Activated CD8-positive, alpha-beta memory T cell treated with anti-CD3 and anti-CD28 coated beads, Interleukin-2, amount 10 ng/mL, durations not matched to agents 7 days and 5 days (primary cell): ENCODE measurements at places on chromosomes 4 and X. TPM values are rescaled to one million over a fixed set of nuclear protein-coding genes. Genes with fewer than 3 reads are reported as not detected.

- H3K27ac ChIP-seq, result no peak overlapping the region
- H3K4me1 ChIP-seq, result no peaks in the 10 kb centered on the region
- no peak for DNase-seq
- no peak overlapping the region for H3K4me3 ChIP-seq
- H3K36me3 ChIP-seq, result no peaks in the 10 kb centered on the region
These were observed 27.0 kb downstream of the TFDP3 start for GRCh38 chrX:133190877-133191738.

DNA sequence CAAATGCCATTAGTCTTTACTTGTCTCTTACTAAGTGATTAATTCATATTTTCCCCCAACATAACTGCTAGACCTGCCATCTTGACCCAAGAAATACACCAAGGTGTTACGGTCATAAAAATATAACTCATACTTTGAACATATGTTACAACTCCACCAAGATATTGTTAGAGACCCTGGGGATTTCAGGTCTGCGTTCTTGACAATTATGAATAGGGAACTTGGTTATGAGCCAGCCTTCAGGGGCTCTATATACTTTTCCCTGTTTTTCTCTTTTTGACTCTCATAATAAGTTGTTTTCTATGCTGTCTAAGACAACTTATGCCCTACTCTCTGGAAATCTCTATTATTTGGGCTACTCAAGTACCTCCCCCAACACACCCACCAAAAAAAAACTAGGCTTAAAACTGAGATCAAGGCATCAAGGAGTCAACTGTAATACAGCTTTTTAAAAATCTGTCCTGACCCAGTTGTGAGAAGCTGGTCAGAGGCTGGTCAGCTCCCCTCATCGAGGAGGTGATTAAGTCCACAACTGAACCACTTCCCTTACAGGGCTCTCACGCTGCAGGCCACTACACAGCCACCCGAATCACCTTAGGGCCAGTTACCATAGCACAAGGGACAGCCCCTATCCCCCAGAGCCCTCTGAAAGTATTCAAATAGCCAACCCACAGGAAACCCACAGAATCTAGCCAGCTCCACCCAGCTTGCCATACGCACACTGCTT is 10.5 kb upstream of the TLR3 start:
- H3K4me3 ChIP-seq, result no peak overlapping the region
- peak; percentile 55 for DNase-seq
- peaks cover 3% of the 10 kb centered on the region for H3K36me3 ChIP-seq
- peaks cover 6% of the 10 kb centered on the region for H3K4me1 ChIP-seq
- no peak overlapping the region for H3K27ac ChIP-seq
- peaks cover 10% of the 10 kb centered on the region for H3K27me3 ChIP-seq

DNA sequence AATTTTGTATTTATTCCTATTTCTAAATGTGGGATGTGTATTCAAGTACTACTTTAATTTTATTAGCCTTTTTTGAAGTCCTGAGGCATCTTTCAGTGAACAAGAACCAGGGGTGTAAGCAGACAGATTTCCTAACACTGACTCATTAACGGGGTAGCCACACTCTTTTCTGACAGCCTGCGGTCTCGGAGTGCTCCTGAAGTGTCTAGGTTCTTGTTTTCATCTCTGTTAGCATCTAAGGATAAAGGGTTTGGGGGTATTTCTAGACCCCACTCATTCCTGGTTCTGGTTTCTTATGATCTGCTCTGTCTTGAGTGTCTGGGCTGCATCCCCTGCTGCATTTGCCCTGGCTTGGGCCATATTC is 71.9 kb downstream of the GC start:
- H3K36me3 ChIP-seq, result no peaks in the 10 kb centered on the region
- no peak for DNase-seq
- H3K27me3 ChIP-seq, result peaks cover 2% of the 10 kb centered on the region
- no peak overlapping the region for H3K27ac ChIP-seq
- H3K4me3 ChIP-seq, result no peak overlapping the region

The PNMA6A gene
- 0.45 TPM for total RNA-seq

DNA sequence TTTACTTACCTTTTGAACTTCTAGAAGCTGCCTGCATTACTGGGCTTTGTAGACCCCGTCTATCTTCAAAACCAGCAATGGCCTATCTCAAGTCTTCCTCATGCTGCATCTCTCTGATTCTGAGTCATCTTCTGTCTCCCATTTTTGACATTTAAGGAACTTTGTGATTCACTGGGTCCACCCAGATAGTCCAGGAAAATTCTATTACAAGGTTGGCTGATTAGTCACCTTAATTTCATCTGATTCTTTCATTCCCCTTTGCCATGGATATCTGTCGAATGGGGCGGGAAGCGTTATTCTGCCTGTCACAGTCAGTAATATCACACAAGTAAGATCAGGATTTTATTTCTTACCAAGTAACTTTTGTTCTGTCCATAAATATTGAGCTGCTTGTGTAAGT is 618.0 kb downstream of the CCSER1 start:
- no peak for DNase-seq
- H3K36me3 ChIP-seq, result no peaks in the 10 kb centered on the region
- H3K27me3 ChIP-seq, result no peaks in the 10 kb centered on the region
- no peak overlapping the region for H3K27ac ChIP-seq

The SPARCL1 gene
- not detected for total RNA-seq

DNA sequence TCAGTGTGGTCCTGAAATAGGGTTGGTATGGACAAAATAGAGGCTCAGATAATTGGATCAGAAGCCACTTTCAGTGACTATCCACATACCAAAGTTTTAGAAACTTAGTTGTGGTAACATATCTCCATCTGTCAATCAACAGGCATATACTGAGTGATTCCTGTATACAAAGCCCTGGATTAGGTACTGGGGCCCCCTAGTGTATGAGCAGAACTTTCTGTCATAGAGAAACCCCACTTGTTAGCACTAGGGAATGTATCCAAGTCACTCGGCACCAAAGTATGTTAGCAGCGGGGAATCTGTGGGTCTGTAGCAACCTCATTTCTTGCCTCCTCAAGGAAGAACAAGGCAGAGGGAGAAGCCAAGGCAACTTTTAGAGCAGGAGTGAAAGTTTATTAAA is 50.7 kb downstream of the MAP7D3 start:
- H3K4me1 ChIP-seq, result peaks cover 20% of the 10 kb centered on the region

The PLAC1 gene
- total RNA-seq, result not detected

The IGSF1 gene
- not detected for total RNA-seq

DNA sequence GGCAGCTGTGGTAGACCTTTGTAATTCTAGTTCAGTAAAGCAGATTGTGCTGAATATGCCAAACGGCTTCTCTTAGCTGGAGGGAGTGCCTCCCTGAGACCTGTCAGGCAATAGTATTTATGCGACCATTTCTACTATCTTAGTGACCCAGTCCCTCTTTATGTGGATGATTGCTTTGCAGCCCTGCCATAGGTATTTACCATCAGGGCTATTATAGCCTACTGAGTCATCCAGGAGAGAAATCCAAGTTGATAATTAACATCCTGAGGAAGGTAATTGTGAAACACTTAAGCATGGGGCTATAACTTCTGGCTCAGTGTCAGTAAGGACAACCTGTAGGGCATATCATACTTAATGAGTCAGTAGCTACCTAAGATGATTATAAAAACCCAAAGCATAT is 103.9 kb upstream of the MAOA start:
- H3K4me1 ChIP-seq, result peaks cover 2% of the 10 kb centered on the region
- no peak for DNase-seq
- no peaks in the 10 kb centered on the region for H3K27me3 ChIP-seq
- H3K27ac ChIP-seq, result no peak overlapping the region

- no peak overlapping the region for H3K27ac ChIP-seq
- DNase-seq, result no peak
- no peaks in the 10 kb centered on the region for H3K4me1 ChIP-seq
- no peaks in the 10 kb centered on the region for H3K27me3 ChIP-seq
- H3K4me3 ChIP-seq, result no peak overlapping the region
These were observed 64.7 kb downstream of the TMEM156 start for GRCh38 chr4:38967260-38968095.

The SMIM14 gene
- total RNA-seq, result 3.3 TPM

The APBB2 gene
- total RNA-seq, result 0.93 TPM

DNA sequence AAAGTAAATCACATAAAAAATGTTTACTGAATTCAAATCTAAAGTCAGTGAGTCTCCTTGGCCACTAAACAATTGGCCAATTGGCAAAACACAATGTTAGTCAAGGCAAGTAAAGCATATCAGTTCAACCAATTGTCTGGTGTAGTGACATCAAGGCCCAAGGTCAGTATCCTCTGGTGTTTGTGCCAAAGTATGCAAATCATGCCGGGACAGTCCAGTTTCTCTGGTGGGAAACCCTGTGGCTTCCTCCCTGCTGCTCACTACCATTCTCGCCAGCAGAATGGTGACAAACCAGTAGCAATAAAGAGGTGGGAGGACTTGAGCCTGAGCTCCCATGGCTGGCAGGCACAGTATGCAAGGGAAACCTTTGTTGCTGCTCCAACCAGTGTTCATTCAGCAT is 314.9 kb upstream of the FGF13 start:
- H3K27ac ChIP-seq, result no peak overlapping the region
- no peaks in the 10 kb centered on the region for H3K27me3 ChIP-seq
- H3K4me1 ChIP-seq, result no peaks in the 10 kb centered on the region
- no peaks in the 10 kb centered on the region for H3K36me3 ChIP-seq

DNA sequence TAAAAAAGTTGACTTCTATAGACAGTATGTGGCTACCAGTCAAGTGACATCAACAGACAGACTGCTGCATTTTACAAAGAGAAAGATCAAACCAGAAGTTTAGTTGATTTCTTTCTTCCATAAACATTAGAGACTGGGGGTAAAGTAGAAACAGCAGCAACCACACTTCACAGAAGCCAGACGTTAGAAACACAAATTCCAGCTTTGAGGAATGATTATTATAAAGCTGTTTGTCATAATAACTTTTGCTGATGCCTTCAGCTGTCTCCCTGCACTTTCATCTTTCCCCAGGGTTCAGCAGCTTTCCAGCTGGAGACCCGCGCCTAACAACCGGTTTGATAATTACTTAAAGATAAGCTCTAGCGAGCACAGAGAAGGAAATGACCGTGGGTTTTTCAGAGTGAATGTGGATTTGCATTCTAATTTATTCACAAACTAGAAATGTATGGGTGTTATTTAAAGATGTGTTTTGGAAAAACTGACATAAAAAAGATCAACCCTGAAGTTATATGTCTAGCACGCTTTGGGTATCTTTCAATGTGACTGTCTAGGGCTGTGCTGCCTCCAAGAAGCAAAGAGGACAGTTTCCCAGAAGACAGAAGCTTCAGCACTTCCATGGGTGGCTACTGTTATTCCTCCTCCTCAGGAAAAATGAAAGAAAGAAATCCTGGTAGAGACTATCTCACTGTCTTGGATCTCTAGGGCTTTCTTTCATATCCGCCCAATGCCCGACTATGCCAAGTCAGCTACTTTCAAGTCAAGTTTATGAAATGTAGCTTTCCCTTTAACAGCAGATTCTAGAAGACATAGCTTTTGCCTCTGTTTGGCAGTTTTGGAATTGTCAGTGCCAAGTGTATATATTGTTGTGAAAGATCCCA is 15.0 kb upstream of the ENAM start:
- peaks cover 21% of the 10 kb centered on the region for H3K27me3 ChIP-seq
- no peak overlapping the region for H3K27ac ChIP-seq
- no peaks in the 10 kb centered on the region for H3K4me1 ChIP-seq
- DNase-seq, result no peak

DNA sequence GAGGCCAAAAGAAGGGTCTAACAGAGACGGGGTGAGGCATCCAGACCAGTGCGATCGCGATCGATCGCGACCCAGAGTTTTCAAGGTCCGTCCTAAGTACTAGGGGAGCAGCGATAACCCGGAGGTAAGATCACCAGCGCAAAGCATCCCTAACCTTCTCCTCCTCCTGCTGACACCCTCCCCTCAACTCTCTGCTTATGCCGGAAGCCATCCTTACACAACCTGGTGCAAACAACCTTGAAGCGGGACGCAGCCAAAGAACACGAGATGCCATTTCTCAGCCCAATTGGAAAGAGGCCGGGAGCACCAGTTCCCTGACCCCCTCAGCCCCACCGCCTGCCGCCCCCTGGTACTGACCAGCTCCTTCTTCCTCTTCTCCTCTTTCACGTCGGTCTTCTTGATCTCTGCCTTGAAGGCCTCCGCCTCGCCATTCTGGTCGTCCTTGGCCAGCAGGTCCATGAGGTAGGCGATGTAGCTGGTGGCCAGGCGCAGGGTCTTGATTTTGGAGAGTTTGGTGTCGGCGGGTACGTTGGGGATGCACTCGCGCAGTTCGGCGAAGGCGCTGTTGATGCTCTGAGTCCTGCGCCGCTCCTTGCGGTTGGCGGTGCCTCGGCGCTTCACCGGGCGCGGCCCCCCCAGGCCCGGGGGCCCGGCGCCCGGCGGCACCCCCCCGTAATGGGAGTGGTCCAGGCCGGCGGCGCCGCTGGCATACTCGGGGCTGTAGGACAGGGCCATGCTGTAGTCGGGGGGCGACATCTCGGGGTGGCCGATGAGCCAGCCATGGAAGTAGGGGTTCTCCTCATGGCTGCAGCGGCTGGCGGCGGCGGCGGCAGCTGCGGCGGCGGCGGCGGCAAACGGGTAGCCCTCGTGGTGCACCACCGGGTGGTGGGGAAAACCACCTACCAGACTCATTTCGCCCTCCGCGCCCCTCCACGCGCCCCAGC is 1.4 kb downstream of the HAND2 start:
- DNase-seq, result peak; percentile 31
- H3K27me3 ChIP-seq, result peaks cover 91% of the 10 kb centered on the region
- peak overlapping the region; percentile 73 for H3K27ac ChIP-seq
- H3K4me1 ChIP-seq, result peaks cover 10% of the 10 kb centered on the region
- H3K36me3 ChIP-seq, result peaks cover 2% of the 10 kb centered on the region
- H3K4me3 ChIP-seq, result peak overlapping the region; percentile 9

DNA sequence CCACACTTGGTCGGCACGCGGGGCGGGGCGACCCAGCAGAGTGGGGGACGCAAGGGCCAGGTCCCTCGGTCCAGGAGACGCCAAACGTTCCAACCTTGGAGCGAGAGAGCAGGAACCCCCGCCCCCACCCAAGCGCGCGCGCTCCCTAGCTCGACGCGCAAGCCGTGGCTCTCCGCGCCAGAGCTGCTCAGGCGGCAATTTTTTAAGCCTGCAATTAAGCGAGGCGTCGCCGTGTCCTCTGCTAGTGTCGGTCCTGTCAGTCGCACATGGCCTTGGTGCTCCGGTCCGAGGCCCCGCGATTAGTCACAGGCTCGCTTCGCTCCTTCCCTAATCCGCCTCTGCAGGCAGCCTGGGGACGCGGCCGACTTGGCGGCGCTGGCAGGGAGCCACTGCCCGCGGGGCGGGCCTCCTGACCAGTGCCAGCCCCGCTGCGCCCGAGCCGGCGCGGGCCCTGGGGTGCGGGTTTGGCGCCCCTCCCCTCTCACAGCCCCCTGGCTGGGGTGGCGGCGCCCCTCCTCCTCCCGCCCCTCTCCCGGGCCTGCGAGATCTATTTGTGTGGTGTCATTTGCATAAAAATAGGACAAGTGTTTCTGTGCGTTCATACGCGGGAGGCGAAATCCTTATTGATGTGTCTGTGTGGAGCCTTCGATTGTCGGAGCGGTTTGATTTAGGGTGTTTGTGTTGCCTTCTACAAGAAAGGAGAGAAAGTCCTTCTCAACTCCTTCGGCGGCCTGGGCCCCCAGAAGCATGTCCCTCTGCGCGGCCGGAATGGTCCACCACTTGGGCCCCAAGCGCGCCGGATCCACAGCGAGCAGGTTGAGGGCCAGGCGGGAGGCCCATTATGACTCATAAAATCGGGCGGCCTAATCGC is 9.8 kb upstream of the BCOR start:
- H3K27ac ChIP-seq, result peak overlapping the region; percentile 80
- H3K4me1 ChIP-seq, result peaks cover 11% of the 10 kb centered on the region
- no peaks in the 10 kb centered on the region for H3K36me3 ChIP-seq
- H3K27me3 ChIP-seq, result no peaks in the 10 kb centered on the region
- no peak for DNase-seq
